AG09319 (cell line): ENCODE measurements at places on chromosomes 7 and 10.

GRCh38 chr7:150307129-150307528 lies 16.0 kb upstream of the LRRC61 start:
- no peak for DNase-seq

GRCh38 chr10:35351021-35351420 lies 14.7 kb downstream of the CCNY start:
- DNase-seq: no peak

GRCh38 chr7:2661602-2662272 lies 26.3 kb upstream of the AMZ1 start:
- DNase-seq: no peak

DNA sequence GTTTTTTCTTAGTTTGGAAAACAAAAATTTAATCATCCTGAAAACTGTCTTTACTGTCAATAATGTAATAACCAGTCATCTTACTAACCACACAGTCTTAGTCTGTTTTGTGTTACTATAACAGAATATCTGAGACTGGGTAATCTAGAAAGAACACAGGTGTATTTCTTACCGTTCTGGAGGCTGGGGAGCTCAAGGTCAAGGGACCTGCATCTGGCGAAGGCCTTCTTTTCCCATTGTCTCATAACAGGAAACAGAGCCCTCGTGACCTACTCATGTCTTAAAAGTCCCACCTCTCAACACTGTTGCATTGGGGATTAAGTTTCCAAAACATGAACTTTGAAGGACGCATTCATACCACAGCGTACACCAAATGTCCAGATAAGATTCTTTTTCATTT lies 932.3 kb downstream of the CNTNAP2 start:
- DNase-seq: no peak

DNA sequence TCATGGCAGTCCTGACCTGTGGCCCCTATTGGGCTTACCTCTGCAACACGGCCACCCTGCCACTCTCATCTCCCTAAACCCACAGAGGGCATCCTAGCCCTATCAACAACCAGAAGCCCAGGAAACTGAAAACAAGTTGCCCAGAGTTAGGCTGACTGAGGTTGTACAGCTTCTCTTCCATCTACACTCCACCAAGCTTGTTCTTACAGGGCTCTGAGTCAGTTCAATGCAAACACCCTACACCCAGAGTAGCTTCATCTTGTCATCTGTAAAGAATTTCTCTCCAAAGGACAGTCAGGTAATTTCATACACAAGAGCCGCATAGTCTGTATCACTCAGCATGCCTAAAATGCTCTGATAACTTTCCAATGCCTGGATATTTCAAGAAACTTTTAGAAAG lies 175.4 kb downstream of the ARID5B start:
- no peak for DNase-seq

GRCh38 chr7:50754241-50754640 lies 28.5 kb downstream of the GRB10 start:
- DNase-seq: no peak
